Globus pallidus (tissue), 1 donor: ENCODE measurements at places on chromosomes 4 and X.
A peak's percentile ranks its signal among the peaks of the same experiment; 100 is the strongest.

DNA sequence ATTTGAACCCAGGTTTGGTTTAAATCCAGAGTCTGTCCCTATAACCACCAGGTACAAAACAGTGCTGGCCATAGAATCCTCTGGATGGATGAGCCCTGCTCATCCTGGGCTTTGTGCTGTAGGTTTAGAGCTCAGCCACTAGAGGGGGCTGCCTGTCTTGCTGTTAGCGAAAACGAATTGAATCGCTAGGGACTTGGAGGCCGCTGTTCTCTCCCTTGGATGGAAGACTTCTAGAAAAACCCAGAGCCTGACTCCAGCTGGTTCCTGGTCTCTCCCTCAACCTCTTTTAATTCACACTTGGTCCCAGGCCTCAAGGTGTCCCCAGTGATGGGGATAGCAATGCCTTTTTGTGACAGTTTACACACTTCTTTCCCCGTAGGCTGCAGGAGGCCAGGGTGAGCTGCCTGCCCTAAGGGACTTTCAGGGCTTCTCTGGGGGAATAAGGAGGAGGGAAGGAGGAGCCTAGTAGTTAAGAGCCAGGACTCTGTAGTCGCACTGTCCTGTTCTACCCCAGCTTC lies 8.7 kb downstream of the RIPPLY1 start:
- peak; percentile 62 for DNase-seq

GRCh38 chr4:53800741-53801140 lies 209.5 kb upstream of the LNX1 start:
- no peak for DNase-seq

DNA sequence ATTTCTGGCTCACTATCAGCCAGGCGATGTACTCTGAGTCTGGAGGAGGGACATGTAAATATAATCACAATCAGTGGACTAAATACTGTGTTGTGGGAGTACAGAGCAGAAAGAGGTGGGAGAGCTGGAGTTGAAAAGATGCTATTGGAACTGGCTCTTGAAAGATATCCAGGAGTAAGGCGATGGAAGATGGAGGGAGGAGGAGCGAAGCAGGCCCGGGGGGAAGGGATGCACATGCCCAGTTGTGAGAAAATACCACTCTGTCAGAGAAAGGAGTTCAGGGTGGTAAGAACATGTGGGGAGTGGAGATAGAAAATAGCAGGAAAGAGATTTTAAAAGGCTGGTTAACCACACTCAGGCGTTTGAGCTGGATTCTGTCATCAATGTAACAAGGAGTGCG lies 216.9 kb upstream of the ETNPPL start:
- DNase-seq: no peak

GRCh38 chrX:21490341-21490740 lies 116.1 kb downstream of the CNKSR2 start:
- no peak for DNase-seq

GRCh38 chrX:39008549-39008948 lies 207.3 kb downstream of the MID1IP1 start:
- DNase-seq: no peak

DNA sequence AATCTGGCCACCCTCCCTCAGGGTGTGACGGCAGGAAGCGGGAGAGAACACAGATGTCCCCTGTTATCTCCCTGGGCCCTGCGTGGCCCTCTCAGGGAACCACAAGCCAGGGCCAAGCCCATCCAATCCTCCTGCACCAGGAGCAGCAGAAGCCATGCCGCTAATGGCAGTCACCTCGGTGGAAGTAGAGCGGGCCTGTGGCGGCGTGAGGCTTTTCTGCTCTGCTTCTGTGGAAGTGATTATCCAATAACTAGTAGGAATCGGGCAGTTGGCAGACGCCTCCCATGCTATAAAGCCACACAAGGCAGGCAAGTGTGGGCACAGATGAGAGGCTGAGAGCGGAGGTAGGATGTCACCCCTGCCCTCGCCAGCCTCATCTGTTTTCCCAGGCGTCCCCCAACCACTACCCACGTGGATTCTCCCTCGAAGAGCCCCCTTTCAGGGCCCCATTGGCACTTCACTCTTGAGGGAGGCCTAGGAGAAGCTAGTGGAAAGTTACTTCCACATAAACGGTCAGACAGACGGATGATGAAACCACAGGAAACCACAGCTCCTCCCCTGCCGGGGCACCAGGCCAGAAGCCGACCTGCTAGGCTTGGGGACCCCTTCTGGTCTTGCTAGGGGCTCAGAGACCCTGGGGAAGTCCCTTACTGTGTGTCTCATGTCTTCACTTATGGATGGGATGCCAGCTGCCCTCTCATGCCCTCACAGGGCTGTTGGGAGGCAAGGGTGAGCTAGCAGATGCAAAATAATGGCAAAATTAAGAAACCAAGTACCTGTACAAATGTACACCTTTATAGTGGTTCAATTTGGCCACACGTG lies 18.8 kb upstream of the TMSB4X start:
- no peak for DNase-seq

DNA sequence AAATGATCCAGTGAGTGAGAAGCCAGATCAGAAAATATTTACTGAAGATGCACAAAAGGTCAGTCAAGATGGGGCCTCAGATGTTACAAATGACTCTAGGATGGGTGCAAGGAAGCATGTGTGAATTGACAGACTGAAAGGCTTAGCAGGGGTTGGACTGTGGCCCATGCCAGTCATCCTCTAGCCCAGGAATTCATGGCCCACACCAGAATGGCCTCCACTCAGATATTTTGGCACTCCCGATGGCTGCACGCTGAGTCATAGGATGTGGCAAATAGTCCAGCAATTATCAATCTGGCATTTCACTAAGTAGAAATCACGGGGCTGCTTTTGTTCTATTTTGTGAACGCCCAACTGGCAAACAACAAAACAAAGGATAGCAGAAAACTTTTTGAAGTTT lies 406.5 kb downstream of the IQCM start:
- no peak for DNase-seq

GRCh38 chrX:100673397-100673953 lies 29.5 kb downstream of the SRPX2 start:
- no peak for DNase-seq

DNA sequence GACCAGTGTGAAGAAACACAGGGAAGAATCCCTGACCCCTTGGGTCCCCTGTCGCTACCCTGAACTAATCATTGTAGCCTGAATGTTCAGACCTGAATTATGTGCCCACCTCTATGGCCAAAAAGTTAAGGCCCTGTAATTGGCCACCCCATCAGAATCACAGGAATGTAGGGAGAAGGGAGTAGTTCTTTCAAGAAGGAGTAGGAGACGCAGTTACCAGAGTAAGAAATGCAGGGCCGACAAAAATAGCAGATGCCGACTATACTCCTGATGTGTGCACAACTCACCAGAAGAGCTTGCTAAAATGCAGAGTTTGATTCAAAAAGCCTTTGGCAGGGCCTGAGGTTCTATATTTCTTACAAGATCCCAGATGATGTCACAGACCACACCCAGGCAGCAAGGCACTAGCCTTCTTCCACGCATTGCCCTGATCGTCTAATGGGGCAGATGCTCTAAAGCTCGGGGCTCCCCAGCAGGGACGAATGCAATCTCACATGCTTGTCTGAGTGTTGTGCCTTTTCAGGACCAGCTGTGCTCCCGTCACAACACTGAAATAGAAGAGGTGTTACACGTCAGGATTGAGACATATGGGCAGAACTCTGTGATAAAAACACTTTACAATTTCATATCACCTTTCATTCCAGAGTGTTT lies 161.0 kb upstream of the FAM241A start:
- no peak for DNase-seq

- DNase-seq: no peak
Measured at GRCh38 chrX:100745806-100746537, 14.1 kb upstream of the SYTL4 start.

DNA sequence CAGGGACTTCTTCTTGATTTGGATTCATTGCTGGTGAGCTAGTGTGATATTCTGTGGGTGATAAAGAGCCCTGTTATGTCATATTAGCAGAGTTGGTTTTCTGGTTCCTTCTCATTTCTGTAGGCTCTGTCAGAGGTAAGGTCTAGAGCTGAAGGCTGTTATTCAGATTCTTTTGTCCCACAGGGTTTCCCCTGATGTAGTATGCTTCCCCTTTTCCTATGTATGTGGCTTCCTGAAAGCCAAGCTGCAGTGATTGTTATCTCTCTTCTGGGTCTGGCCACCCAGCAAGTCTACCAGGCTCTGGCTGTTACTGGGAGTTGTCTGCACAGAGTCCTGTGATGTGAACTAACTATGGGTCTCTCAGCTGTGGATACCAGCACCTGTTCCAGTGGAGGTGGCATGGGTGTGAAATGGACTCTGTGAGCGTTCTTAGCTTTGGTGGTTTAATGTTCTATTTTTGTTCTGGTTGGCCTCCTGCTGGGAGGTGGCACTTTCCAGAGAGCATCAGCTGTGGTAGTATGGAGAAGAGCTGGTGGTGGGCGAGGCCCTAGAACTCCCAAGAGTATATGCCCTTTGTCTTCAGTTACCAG lies 373.7 kb downstream of the AR start:
- DNase-seq: no peak

DNA sequence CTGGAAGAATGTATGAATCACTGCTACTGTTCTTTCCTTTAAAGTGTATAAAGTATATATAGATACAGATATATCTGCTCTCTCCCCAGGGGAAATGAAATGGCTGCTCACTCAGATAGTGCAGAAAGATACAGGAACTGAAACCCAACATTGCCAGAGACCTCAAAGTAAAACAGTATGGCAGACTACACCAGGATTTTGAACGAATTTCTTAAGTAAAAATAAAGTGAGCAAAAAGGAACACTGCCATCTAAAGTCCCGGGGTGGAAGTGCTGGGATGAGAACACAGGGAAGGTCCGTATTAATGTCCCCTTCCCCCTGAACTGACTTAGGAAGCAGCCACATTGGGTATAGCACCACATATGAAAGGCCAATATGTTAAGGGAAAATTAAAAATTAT lies 93.4 kb downstream of the TMA16 start:
- DNase-seq: no peak

GRCh38 chr4:105119356-105119755 lies 27.3 kb upstream of the TET2 start:
- DNase-seq: no peak

DNA sequence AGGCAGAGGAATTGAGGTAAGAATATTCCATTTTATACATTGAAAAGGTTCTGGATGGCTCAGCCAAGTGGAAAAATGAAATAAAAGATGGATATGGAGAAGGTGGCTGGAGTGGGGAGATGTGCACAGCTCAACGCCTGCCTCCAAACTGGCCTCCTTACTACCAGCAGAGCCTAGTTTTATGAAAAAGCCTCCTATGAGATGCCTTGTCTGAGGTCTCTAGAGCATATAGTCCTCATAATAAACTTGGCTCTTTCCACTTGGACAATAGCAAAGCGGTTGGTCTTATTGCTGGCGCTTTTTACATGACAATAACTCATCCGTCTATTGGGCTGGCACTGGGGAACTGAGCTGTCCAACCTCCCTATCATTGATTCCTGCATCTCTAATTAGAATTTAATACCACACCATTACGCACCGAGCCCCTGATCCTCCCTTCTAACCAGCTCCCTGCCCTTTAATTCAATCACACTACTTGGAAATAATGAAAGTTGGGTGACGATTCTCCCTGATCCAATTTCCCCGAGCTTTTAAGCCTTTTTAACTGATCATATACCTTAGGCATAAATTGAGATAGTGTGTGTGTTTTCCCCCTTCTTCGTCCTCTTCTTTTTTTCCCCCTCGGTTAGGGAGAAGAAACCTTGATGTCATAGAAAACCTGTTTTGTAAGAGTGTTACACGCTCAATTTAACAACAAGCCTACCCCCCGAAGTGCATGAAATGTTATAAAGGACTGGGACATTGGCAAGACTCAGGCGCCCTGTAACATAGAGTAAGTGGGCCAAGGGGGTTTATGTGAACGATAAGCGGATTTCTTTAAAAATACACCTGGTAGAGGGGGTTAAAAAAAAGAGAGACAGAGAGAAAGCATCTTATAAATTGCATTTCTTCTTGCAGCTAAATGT lies at the start of gene PHOX2B:
Gene PHOX2B (minus strand): TSS at position 155 of the 905 bp plus-strand sequence. CDS start 115 bp downstream, at position 40.
- DNase-seq: no peak

DNA sequence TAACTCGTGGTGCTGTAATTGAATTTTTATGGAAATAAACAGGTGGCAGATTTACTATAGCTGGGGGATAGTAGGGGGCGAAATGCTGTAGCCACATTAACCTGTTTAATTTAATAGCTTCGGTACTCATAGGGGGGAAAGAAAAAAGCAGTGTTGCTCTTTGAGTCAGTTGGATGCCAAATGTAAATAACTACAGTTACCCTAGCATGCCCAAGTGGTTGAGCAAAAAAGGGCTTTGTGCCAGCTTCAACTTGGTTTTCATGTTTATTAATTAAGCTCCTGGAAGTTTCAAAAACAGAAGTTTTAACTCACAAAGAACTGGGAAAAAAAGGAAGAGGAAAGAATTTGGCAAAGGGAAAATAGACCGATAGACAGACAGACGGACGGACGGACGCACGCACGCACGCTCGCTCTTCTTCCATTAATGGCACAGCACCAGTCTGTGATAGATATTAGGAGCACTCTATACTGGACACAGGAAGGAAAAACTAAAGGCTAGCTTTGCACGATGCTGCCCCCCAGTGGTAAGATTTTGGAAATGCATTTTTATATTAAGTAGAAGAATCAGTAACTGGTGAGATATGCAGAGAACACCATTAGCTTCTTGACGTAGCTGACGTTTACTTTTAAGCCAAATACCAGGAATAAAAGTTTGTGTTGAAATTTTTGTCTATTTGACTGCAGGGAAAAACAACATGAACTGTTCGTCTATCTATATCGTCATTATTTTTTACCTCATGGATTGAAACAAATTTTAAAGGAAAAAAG lies 151.8 kb downstream of the SLC7A11 start:
- peak; percentile 76 for DNase-seq

DNA sequence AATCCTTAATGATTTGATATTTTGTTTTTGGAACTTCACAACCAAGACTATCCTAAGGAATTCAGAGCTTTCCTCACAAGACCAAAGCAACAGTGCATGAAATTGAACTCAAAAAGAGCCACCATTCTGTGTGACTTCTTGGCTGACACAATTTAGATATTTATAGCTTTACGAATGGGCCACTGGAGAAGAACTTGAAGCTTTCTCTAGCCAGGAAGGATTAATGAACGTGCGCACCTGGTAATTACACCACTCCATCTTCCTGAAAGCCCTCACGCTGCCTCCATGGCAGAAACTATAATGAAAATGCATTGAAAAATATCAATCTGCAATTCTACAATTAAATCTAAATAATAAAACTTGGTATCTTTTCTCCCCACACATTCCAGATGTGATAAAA lies 1057.8 kb downstream of the DMD start:
- no peak for DNase-seq

DNA sequence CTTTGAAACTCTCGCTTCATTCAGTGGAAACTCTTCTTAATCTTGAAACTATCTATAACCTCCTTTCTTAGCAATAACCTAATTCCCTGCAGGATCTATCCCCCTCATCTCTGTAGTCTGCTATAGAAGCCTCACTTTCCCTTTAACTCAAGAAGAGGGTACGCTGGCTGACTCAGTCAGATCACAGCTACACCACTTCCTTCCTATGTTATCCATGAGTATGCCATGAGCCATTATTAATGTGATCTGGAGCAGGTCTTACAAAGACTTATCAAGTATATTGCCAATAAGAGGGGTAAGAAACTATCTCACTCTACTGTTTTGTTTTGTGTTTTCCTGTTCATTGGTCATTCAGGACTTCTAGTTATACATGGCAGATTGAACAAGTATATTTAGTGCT lies 165.3 kb downstream of the PJA1 start:
- DNase-seq: no peak
